ENCODE measurements at places on chromosomes 16 and 17. TPM values are rescaled to one million over a fixed set of nuclear protein-coding genes. Genes with fewer than 3 reads are reported as not detected.

DNA sequence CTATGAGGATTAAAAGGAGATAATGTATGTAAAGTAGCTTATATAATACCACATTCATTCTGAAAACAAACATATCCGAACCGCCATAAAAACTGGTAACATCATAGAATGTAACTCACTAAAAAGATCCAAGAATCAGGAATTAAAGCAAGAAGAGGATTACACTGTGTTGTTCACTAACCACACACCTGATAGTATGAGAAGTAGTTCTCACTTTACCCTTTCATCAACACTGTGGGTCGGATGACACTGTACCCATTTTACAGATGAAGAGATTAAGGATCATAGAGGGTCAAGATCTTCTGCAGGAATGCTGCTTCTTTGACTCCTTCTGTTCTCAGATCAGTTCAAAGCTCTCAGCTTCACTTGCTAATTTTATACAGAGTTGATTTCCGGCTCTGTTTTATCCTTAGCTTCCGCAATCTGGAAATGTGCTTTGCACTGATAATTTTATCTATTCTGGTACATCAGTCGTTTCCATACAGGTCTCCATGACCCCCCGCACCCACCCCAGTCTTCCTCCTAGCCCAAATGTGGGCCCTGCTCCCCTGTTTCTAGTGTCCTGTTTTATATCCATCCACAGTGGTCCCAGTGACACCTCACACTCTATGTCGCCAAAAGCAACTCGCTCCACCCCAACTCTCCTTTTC, 288.6 kb upstream of the CCL2 start:
- no peak for DNase-seq

- no peak for DNase-seq
Measured at GRCh38 chr16:17780181-17780580, 309.4 kb upstream of the XYLT1 start.

DNA sequence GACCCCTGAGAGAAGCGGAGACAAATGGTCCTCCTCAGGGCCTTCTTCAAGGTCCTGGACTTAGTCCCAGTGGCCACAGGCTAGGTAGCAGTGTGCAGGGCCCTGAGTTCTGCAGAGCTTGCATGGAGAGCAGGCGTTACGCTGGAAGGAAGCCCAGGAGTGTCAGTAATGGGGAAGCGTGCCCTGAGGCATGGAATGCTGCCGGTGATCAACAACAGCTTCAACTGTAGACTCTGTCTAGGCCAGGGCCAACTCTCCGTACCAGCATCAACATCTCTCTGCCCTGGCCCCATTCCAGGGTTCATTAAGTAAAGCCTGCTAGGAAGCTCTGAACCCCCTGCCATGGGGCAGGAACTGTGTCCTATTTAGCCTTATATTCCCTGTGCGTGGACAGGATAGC, 568 bp upstream of the TNK1 start:
- no peak for DNase-seq

DNA sequence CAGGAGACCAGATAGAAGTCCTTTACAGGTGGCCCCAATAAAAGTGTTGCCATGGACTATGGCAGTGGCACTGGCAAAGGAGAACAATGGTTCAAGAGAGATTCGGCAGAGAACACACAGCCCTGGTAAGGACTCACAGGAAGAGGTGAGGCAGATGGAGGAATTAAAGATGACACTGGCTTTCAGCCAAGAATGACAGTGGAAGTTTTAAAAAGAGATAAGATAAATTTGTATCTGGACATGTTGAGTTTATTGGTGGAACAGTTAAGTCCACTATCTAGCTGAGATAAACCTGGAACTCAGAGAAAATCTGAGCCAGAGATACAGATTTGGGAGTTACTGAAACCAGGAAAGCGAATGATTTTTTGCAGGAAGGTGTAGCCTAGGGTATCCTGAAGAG, 20.1 kb downstream of the CMC2 start:
- DNase-seq = no peak

- no peak for DNase-seq
Measured at GRCh38 chr16:52578007-52578828, 31.3 kb upstream of the TOX3 start.

- no peak for DNase-seq
Measured at GRCh38 chr17:58348038-58348437, 4.0 kb downstream of the SUPT4H1 start.

DNA sequence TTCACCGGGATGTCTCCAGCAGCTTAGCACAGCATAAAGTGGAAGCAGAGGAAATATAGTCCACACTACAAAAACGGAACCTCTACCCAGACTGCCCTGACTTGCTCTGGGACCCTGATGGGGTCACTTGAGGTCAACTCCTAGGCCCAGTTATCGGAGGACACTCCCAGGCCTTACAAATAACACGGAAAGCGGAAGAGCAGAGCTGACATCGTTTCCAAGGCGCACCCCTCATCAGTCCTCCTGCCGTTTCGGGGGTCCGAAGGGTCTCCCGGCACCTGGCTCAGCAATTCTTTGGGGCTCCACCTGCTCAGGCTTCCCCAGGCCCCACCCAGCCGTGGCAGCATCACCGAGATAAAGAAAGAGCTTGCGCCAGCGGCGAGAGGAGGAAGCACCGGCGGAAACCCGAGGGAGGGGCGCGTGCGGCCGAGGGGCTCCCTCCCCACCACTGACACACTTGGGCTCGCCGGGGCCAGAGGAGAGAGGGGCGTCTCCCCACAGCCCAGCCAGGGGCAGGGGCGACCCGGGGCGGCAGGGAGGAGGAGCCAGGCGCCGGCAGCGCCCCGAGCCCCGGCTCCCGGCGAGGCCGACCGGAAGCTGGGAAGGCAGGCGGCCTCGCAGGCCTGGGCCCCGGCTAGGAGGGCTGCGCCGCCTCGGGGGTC, 727 bp downstream of the CORO7 start:
- peak; percentile 46 for DNase-seq

GRCh38 chr17:47660064-47660492, 10.4 kb downstream of the KPNB1 start:
- DNase-seq = no peak

GRCh38 chr17:52383493-52384100, 225.1 kb upstream of the CA10 start:
- DNase-seq = peak; percentile 87

- DNase-seq = no peak
Measured at GRCh38 chr17:60606036-60606435, 6.0 kb downstream of the PPM1D start.

- DNase-seq = no peak
Measured at GRCh38 chr17:542943-543342, 171.7 kb downstream of the VPS53 start.

GRCh38 chr17:41836550-41837196, 641 bp upstream of the NT5C3B start:
- DNase-seq = no peak

DNA sequence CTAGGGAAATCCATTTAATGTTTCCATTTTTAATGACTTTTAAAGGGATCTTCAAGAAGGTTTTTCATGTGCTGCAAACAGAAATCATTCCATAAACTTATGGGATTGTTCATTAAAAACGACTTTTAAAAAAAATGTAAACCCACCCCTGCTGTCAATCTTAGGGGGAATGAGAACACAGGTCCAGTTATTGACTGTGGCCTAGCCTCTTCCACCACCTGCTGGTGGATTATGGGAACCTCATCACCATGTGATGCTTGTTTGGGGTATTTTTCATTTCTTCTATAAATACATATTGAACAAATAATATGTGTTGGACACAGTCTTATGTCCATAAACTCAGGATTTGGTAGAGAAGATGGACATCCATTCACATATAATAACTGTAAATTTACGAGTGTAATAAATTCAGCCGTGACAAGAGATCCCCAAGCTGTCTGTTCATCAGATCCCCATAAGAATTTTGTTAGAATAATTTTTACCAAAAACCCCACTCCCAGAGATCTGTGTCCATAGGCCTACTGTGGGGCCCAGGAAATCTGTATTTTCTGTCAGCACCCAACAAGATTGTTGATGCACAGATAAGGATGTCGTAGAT, 42.0 kb upstream of the TMC5 start:
- DNase-seq = peak; percentile 78

DNA sequence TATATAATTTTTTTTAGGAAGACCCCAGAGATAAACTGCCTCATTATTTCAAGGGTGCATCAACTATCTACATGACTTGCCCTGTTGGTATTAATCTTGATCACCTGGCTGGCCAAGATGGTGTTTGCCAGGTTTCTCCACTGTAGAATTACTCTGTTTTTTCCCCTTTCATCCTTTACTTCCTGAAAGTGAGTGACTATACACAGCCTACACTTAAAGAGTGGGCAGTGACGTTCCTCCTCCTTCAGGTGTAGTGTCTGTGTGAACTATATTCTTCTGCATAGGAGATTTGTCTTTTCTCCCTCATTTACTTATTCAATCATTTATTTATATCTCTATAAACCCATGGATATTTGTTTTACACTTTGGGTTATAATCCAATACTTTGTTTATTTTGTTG, 246.7 kb downstream of the IRF8 start:
- DNase-seq = no peak

- no peak for DNase-seq
Measured at GRCh38 chr17:17892009-17892408, 55.2 kb upstream of the SREBF1 start.

- peak; percentile 96 for DNase-seq
Measured at GRCh38 chr17:38729886-38730525, at the start of gene CISD3. TSS of gene CISD3 (plus strand) at chr17:38730341. CDS start at chr17:38730359, 18 bp downstream.

DNA sequence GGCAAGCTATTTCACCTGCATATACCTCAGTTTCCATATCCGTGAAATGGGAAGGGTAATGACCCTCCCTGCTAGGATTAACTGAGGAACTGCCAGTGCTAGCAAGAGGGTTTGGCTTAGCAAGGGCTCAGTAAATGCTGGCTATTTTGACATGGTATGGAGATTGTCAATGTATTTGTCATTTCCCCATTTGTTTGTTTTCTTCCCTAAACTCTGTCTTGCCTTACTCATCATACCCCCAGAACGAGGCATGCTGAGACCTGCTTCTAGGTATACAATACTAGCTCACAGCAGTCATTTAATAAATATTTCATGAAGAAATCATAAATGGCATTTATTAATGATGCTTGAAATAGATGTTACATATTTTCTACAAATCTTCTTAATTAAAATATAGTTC, 124.0 kb downstream of the DYNLRB2 start:
- DNase-seq = no peak

DNA sequence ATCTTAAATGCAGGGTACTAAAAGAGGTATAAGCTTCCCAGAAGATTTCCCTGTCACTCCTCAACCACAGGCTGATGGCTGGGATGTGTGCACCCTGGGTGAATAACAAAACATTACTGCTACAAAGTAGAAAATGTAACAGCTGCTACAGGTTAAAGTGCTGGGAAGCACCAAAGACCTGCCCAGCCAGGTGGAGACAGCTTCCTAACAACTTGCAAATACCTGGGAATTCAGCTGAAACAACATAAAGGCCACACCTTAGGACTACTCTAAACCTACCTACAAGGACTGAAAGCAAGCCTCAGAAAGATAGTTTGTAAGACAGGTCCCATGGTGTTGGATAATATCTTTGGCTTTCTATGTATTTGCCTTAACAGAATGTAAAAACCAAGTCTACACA, 118.5 kb downstream of the CEP112 start:
- DNase-seq = no peak

DNA sequence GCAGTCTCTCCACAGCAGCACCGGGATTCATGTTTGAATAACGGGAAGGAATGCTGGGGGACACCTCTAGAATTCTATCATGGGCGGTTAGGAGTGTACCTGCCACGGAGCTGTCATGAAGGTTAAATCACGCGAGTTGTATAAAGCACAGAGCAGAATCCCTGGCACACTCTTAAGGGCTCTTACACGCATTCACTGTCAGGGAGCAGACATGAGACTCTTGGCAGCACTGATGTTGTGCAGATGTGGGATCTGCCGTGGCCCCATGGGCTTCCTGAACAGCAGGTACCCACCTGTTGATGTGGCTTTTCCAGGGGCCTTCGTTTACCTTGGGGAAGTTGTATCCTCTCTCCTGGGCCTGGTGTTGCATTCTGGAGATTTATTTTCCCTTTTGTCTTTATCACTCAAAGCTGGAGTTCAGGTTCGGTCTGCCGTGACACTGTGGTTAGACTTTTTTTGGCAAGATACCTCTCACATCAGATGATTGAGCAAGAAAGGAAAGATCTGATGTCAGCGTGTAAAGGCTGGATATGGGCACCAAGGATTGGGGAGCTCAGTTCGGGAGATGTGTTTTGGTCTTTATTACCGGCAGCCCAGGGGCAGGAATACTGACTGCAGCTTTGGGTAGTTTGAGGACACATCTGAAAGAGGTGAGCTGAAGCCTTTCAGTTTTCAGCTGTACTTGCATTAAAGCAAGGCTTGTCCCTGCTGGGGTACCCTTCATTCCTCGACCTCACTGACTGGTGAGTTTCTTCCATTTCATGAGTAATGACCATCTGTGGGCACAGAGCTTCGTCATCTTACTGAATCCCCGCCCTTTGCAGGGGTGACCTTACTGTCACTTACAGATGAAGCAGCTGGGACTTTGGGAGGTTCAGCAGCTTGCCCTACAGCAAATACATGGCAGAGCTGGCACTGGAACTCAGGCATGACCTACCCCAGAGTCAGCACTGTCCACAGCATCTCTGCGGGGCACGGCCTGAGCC, 19.3 kb downstream of the KNOP1 start:
- DNase-seq = no peak

DNA sequence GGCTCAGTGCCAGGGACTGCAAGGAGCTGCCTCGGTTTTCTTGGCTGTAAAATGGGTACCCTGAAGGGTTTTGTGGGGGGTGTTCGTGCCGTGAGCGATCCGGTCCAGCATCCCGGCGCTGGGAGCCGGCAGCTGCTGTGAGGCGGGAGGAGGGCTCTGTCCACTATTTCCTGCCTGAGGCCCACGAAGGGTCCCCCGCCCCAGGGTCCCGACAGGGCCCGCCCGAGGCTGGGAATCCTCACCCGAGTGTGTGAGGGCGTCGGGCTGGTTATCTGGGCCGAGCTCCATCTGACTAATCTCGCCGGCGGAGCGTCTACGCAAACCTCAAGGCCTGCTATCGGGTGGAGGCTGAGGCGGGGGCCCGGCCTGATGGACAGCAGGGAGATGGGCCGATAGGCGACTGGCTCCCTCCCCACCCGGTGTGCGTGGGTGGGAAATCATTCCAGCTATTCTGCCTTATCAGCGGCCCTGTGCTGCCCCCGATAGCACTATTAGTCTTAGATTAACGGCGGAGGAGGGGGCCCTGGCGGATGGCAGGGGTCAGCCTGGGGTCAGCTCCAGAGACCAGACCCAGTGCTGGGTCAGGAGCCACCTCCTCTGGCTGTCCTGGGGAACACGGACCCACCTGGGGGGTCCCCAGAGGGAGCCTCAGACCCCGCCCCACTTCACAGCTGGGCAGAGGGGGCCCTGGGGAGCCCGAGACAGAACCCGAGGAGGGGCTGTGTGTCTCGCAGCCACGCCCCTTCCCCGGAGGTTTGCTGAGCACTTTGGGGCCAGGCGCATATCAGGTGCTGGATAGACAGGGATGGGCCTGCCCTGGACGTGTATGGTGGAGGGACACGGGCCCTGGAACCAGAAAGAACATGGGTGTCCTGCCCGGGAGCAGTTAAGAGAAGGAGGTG, 44.7 kb downstream of the ZFPM1 start:
- no peak for DNase-seq

Gene KRTAP4-6
- not detected for total RNA-seq

Gene KRTAP4-4
- total RNA-seq = not detected

Gene ABCA10
- 0.21 TPM for total RNA-seq

Gene NLK
- total RNA-seq = 61.7 TPM

Gene C16orf96
- total RNA-seq = 0.99 TPM

Gene PRR35
- not detected for total RNA-seq

Gene KRTAP17-1
- not detected for total RNA-seq

Gene WSCD1
- total RNA-seq = 41.3 TPM

Gene DHX40
- 108 TPM for total RNA-seq

Gene C1QL1
- 4.7 TPM for total RNA-seq

Gene ZFP90
- 69.1 TPM for total RNA-seq

Gene TBC1D28
- not detected for total RNA-seq

Gene CDRT15L2
- not detected for total RNA-seq

Gene CIAPIN1
- 89.2 TPM for total RNA-seq
